ENCODE measurements at places on chromosomes 7 and 10.

DNA sequence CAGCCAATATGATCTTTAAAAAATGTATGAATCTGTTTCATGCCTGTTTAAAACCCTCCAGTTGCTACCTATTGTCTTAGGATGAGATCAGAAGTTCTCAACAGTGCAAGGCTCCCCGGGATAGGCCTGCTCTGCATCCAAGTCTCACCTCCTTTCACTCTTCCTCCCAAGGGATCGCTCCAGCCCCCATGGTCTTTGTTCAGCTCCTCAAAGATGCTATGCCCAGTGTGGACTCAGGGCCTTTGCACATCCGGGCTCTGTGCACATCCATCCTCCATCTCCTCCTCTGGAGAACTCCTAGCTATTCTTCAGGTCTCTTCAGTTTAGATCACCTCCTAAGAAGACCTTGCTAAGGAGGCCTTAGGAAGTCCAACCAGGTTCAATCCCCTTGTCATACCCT, 82.7 kb upstream of the LEP start:
- DNase-seq = no peak

DNA sequence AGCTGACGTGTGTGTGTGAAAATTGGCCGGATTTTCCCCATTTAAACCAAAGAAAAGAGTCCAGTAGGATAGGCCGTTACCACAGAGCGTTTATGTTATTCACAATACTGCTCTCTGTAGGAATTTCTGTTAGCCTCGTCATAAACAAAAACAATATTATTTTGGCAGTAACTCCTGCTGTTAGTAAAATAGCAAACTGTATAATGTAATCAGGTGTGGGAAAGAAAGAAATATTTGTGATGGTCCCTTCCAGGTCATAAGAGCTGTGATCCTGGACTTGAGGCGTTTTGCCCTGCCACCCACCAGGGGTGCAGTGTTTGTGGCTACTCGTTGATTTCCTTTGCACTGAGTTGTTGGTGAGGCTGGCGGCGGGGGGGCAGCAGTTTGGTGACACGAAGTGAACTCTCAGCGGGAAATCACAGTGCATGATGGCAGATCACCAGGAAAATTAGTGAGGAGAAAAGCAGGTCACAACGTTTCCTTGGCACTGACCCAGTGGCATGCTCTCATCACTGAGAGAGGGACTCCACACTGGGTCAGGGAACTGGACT, 2.8 kb downstream of the EEPD1 start:
- DNase-seq = peak; percentile 37

DNA sequence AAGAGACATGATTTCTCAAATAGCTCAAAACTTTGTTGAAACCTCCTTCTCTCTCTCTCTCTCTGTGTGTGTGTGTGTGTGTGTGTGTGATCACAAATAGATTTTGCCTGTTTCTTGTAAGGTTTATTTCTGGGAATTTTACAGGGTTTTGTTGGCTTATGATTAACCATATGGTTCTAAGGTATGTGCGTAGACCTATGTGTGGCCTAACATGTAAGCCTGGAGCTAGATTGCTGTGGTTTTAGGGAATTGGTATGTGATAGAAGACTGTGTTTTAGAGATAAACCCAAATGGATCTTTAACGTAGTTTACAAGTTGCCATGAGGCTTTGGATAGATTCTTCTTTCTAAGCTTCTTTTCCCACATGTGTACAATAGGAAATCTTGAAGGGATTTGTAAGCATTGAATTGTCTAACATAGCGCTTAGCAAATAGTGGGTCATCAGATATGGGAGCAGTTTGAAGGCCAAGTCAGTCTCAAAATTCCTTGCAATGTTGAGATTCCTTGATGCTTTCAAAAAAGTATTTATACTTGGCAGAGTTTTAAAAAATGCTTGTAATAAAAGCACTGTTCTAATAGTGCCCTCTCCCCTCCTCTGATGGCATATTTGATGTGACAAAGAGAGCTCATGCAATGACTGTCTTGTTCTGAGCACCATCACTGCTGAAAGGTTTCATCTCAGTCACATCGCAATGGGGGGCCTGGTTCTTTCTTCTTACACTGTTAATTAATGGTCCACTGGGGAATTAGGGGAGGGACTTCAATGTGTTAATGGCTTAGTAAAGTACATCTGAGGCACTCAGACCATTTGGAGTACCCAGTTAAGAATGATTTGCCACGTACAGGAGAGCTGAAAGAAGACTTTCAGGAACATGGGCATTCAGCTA, 118.2 kb downstream of the SNX10 start:
- no peak for DNase-seq

DNA sequence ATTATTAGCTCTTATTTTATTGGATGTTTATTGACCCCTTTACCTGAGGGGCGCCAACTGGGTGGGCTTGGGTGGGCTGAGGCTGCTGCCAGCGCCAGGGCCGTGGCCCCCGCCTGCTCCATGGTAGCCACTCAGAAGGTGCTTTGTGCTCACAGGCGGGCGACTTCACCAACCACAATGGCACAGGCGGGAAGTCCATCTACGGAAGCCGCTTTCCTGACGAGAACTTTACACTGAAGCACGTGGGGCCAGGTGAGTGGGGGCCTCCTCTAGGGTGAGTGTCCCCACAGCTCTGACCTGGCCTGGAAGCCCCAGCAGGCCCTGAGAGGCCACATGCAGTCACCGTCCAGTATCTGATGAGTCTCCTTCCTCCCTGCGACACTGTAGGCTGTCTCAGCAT, 4.1 kb downstream of the PPIF start:
- DNase-seq = no peak

GRCh38 chr10:120385992-120386391, 71.0 kb upstream of the PLPP4 start:
- DNase-seq = no peak

GRCh38 chr10:3895045-3895631, 110.1 kb upstream of the KLF6 start:
- DNase-seq = no peak

- DNase-seq = no peak
These were observed 31.0 kb upstream of the EGFR start for GRCh38 chr7:54987772-54988171.

GRCh38 chr7:37448011-37448635, 541 bp downstream of the ELMO1 start:
- no peak for DNase-seq

DNA sequence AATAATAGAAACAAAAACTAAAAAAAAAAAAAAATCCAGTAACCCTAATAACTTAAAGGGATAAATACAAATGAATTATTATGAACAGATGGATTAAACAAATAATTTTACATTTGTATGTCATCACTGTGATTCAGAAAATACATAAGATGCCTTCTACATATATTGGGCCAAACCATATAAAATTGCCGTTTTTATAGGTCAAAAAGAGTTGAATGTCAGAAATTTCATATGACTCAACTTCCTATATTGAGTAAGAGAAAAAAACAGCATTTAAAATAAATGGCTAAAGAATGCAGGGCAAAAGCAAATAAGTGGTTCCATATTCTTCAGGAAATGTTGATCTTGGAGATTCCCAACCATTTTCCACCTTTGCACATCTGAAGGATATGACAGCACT, 9.4 kb downstream of the SLC35B4 start:
- peak; percentile 57 for DNase-seq

- DNase-seq = no peak
These were observed 440.1 kb downstream of the KCNMA1 start for GRCh38 chr10:77197544-77197943.
